ENCODE measurements at places on chromosomes 13 and 19.

GRCh38 chr13:48950501-48950875, 25.2 kb upstream of the FNDC3A start:
- no peak for DNase-seq

DNA sequence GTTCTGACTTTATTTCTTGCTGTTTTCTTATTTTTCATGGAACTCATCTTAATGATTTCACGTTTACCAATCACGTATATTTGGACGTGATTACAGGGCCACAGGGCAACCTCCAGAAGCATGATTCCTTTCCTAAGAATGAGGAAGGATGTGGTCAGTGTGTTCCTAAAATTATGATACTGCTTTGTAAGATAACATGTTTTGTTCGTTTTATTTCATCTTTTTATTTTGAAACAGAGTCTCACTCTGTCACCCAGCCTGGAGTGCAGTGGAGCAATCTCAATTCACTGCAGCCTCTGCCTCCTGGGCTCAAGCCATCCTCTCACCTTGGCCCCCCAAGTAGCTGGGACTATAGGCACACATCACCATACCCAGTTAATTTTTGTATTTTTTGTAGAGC, 24.8 kb upstream of the LAIR1 start:
- no peak for DNase-seq

- no peak for DNase-seq
Observed at GRCh38 chr13:106350208-106350607, 185.3 kb downstream of the EFNB2 start.

- DNase-seq, result no peak
Observed at GRCh38 chr13:105920370-105920769, 615.1 kb downstream of the EFNB2 start.

DNA sequence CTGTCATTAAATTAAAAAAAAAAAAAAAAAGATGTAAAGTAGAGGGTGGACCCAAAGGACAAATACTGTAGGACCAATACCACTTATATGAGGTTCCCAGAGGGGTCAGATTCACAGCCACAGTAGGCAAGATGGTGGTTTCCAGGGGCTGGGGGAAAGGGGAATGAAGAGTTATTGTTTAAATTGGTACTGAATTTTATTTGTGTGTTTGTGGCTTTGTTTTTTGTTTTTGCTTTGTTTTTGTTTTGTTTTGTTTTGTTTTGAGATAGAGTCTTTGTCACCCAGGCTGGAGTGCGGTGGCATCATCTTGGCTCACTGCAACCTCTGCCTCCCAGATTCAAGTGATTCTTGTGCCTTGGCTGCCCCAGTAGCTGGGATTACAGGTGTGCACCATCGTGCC, 17.9 kb upstream of the LSM14A start:
- DNase-seq, result no peak

GRCh38 chr19:45498411-45499195, at the start of gene PPM1N:
TSS of gene PPM1N (plus strand) at chr19:45498443. CDS start at chr19:45498473, 30 bp downstream.
- peak; percentile 49 for DNase-seq

DNA sequence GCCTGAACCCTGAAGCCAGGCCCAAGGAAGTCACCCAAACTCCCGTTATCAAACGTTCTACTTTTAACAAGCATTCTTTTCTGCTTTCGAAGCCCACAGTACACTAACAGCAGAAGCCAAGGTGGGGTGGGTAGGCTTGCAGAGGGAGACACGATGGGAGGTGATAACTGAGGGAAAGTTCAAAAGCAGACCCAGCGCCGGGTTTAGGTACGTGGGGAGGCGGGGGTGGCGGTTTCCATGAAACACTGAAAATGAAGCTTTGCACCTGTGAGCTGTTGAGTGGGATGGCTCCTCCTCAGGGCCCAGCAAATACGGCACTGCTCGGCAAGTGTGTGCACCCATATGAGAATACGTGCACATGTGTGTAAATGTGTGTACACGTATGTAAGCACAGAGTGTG, 49.8 kb downstream of the KLF2 start:
- no peak for DNase-seq

DNA sequence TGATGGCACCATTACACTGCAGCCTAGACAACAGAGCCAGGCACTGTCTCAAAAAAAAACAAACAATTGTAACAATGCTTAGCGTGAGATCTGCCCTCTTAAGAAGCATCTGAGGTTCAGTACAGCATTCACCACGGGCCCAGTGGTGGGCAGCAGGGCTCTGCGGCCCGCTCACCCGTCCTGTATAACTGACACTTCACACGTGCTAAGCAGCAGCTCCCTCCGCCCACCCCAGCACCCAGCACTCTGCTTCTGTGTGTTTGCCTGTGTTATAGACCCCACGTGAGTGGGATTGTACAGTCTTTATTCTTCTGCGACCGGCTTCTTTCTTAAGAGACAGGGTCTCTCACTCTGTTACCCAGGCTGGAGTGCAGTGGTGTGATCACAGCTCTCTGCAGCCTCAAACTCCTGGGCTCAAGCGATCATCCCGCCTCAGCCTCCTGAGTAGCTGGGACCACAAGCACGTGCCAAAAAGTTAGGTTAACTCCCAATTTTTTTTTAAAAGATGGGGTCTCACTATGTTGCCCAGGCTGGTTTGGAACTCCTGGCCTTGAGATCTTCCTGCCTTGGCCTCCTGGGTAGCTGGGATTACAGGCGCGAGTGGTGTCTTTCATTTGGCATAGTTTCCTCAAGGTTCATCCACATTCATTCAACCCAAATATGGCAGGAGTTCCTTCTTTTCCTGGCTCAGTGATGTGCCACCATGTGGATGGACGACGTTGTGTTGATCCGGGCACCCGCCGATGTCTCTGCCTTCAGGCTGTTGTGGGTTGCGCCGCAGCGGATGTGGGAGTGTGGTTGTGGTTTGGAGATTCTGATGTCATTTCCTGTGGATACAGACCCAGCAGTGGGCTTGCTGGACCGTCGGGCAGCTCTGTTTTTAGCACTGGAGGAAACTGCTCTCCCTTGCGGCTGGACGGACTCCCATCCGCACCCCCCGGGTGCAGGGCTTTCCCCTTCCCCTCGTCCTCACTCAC, 170.0 kb downstream of the KDM4B start:
- DNase-seq, result peak; percentile 46

- no peak for DNase-seq
Observed at GRCh38 chr13:42649141-42649540, 75.2 kb downstream of the TNFSF11 start.

GRCh38 chr13:41006978-41007743, 12.0 kb downstream of the ELF1 start:
- DNase-seq, result no peak

DNA sequence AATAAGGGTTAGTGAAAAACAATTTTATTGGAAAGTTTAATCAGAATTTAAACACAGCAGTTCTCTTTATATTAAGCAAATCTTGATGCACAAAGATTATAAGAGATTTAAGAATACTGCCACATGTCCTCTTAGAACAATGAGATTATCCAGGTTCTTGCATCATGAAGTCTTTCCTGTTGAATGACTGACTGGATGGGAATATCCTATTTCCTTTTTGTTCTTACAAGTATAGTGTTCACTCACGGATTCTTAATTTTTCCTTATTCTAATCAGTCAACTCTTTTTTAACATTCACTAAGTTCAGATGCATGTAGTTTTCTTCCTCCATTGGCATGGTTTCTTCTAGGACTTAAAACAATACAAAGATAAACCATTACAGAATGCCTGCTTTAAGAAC, 10.1 kb downstream of the URI1 start:
- no peak for DNase-seq

DNA sequence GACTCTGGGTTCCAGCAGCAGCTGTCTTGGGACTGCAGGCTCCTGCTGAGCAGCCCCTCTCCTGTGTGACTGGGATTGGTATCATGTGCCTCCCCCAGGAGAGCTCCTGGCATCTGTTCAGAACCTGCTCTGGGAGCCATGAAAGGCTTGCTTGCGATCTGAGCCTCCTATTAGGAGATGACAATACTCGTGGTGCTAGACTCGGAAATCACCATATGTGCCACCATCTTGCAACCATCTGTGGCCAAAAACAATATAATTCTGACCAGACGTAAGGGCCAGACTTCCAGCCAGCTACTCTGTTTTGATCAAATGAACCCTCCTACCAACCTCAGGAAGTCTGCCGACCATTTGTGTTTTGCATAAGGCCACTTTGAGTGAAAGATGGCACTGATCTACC, 484.7 kb downstream of the IRS2 start:
- no peak for DNase-seq

DNA sequence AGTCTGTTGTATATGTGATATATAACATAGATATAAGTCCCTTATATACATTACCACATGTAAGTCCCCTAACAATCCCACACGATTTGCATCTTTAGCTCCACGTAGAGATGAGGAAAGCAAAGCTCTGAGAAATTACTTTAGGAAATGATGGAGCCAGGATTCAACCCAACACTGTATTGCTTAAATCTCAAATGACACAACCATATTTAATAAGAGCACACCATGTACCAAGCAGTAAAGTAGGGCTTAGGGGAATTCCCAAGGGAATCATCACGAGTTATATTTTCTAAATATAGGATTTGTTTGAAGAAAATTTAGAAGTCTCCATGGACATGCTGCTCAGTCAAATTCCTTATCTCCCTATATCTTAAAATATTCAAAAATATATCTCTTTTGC, 61.3 kb upstream of the POMP start:
- no peak for DNase-seq

DNA sequence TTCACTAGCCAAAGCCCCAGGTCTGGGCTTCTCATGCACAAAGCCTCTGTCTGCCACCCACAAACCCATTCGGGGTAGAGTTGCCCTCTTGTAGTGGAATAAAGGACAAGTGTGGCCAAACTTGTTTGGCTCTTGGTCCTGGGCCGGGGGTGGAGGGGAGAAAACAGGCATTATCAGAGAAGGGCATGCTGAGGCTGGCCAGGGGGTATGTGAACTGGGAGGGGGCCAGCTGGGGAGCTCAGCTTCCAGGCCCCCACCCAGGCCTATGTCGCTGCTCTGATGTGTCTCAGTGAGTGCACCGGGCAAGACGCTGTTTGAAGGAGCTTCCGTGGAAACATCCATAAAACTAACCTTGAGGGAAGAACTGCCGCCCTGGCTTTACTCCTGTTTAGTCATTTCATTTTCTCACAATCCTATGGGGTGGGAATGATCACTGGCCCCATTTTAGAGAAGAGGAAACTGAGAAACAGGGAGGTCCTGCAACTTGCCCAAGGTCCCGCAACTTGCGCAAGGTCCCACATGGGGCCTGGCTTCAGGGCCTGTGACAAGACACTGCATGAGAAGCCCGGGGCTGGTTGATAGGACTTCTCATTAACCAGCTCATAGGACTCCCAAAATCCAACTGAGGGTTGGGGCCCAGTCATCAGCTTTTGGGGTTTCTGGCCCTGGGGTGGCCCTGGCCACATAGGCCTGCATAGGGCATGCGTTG, 30.8 kb downstream of the CCNE1 start:
- no peak for DNase-seq

- no peak for DNase-seq
Observed at GRCh38 chr19:23531231-23531790, 136.0 kb upstream of the ZNF91 start.

- DNase-seq, result no peak
Observed at GRCh38 chr19:4064496-4065260, 2.0 kb downstream of the ZBTB7A start.

DNA sequence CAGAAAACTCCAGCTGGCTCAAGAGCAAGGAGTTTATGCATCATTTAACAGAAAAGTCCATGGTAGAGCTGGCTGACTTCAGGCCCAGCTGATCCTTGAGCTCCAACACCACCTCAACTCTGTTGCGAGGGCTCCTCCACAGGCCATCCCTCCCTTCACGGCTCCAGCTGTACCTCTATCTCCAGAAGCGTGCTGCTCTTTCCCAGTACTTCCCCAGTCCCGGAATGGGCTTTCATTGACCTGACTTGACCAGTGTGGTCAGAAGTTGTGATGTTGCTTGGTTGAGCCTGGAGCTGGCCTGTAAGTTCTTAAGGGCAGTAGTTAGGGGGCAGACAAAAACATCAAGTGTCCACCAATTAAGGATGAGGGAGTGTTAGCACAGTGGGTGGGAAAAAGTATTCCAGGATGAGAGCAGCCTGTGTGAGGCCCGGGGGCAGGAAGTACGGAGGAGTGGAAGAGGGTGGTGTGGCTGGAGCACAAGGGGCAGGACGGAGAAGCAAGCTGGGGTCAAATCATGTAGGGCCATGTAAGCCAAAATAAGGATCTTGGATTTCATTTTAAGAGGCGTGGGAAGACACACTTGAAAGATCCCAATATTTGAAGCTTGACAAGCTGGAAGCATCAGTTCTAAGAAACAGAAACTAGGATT, 24.0 kb downstream of the SKA3 start:
- no peak for DNase-seq

DNA sequence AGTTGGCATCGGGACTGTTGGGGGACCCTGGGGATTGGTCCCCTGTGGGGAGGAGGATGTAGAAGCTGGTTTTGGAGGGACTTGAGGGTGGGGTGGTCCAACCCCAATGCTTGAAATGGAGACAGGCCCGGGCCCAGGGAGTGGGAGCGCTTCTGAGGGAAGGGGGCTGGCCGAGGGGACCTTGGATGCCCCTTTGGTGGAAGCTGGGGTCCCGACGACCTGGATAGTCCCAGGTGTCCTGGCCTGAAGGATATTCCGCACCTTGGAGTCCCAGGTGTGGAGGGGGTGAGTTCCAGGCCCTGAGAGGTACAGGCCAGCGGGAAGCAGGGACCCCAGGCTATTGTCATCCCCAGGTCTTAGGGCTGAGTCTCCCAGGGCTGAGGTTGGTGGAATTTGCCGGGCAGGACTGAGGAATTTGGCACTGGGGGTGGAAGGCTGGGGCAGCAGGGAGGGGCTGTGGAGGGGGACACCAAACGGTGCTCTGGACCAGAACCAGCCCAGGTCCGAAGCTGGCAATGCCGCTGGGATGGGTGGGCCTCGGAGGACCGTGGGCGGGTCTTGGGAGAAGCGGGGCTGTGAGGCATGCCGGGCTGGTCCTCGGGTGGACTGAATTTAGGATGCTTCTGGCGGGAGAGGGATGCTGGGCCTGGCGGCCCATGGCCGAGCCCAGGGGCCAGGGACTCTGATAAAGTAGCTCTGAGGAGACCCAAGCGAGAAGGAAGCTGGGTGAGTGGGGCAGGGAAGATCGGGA, 1.8 kb downstream of the HDGFL2 start:
- no peak for DNase-seq

- DNase-seq, result no peak
Observed at GRCh38 chr13:78977311-78977710, 318.4 kb upstream of the OBI1 start.

DNA sequence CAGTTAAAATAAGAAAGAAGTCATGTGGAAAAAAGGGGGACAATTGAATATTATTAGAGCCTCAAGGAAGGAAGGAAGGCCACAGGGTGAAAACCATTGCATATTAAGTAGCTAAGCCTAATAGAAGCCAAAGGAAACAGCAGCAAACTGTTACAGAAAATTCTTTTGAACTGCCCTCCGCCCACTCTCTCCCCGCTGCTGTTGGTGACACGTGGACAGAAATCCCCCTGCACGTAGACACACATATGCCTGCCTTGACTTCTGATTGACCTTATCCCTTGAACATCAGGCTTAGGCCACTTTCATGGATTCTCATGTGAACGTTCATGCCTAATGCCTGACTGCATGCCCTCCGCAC, 229.1 kb downstream of the KCNRG start:
- DNase-seq, result no peak

Measured in stimulated activated CD4-positive, alpha-beta T cell treated with anti-CD3 and anti-CD28 coated beads, TNF-alpha, amount 100 ng/mL, for 1 hour (primary cell).